ENCODE measurements at places on chromosomes 2 and 18. TPM values are rescaled to one million over a fixed set of nuclear protein-coding genes. Genes with fewer than 3 reads are reported as not detected.
A peak's percentile ranks its signal among the peaks of the same experiment; 100 is the strongest.

ZNF142 gene
- 7.0 TPM for total RNA-seq

SERPINB11 gene
- total RNA-seq: not detected

TFCP2L1 gene
- under 0.01 TPM for total RNA-seq

INPP1 gene
- 7.2 TPM for total RNA-seq

CMPK2 gene
- total RNA-seq: 3.2 TPM

ALPI gene
- total RNA-seq: not detected

DNA sequence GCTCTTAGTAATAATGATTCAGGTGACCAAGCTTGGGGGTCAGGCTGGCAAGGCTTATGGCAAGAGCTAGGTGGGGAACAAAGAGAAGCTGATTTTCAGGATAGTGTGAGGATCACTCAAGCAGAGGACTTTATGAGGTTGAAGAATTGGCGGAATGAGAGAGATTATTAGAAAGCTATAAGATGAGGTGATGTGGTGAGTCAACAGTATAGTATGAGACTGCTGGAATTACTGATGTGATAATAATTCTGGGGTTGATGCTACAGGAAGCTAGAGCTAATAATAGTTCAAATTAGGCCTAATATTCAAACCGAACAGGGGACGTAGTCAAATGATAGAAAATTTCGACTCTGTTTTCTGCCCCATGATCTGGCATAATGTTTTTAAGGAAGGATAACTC lies 2115.3 kb upstream of the PIK3C3 start:
- no peak for DNase-seq

DNA sequence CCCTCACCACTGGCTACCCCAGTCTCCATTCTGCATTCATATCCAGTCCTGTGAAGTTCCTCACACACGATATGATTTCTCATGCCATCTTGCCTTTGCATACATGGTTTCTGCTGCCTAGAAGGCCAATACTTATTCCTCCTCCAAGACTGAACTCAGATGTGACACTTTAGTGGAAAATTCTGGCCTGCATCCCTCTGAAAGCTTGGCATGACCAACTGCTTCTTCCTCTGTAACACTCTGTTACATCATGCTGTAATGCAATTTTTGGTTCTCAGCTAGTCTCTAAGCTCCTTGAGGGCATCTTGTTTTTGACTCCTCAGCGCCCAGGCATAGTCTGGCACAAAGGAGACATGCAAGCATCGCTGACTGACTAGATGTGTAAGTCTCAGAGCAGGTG lies 12.6 kb downstream of the FAM161A start:
- no peak for DNase-seq

- no peak for DNase-seq
Observed at GRCh38 chr2:101617796-101618195, 79.7 kb upstream of the MAP4K4 start.

DNA sequence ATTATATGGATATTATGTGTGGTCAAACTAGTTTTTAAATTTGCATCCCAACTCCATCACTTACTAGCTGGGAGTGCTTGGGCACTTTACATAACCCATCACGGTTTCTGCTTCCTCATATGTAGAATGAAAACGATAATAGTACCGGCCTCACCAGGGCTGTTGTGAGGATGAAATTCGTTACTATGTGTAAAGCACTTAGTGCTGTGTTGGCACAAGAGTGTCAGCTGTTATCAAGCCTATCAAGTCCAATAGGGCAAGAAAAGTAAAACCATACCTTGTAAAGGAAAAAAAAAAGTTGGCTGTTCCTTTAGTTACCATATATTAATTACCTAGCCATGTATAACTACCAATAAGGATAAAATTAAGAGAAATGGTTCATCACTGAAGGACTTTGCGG lies 65.4 kb downstream of the TET3 start:
- no peak for DNase-seq

DNA sequence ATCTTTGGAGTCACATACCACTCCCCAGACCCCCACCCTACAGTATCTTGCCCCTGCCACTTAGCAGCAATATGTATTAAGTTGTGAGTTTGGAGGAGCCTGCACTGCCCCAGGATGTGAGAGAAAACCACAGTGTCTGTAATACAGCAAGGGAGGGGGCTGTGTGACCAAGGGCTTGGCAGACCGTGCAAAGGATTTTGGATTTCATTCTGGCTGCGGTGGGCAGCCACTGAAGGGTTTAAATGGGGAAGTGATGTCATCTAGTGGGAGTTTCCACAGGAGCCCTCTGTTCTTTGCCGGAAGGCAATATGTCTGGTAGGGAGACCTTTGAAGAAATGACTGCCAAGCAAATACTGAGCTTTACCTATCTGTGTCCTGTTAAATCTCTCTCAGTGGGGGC lies 202.4 kb downstream of the FHOD3 start:
- DNase-seq: no peak

- DNase-seq: no peak
Observed at GRCh38 chr18:50356036-50356945, 18.6 kb upstream of the SKA1 start.

GRCh38 chr2:148887350-148888002 lies 12.4 kb downstream of the KIF5C start:
- peak; percentile 20 for DNase-seq

GRCh38 chr2:70574618-70575017 lies 21.0 kb upstream of the TGFA start:
- no peak for DNase-seq

- DNase-seq: peak; percentile 74
Observed at GRCh38 chr18:60549338-60549960, 176.9 kb upstream of the MC4R start.

- DNase-seq: no peak
Observed at GRCh38 chr18:53665701-53666100, 558.8 kb downstream of the MBD2 start.

GRCh38 chr2:98637401-98638147 lies 29.2 kb downstream of the UNC50 start:
- no peak for DNase-seq

DNA sequence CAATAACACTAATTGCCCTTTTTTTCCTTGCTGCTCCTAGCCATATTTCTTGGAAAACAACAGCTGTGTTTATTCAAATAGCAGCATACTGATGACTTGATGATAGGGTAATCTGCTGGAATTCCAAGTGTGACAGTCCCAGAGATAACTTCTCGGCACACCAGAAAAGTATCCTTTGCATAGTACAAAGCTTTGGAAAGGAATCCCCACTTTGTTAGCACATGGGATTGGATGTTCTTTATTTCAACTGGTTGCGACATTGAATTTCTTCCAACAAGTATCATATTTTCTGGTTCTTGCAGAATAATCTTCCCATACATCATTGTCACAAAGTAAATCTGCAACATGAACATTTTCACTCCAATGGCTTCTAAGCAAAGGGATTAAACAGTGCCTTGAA lies 445.8 kb upstream of the ACVR2A start:
- DNase-seq: peak; percentile 41

- no peak for DNase-seq
Observed at GRCh38 chr2:52877703-52878102, 889.9 kb upstream of the CHAC2 start.

DNA sequence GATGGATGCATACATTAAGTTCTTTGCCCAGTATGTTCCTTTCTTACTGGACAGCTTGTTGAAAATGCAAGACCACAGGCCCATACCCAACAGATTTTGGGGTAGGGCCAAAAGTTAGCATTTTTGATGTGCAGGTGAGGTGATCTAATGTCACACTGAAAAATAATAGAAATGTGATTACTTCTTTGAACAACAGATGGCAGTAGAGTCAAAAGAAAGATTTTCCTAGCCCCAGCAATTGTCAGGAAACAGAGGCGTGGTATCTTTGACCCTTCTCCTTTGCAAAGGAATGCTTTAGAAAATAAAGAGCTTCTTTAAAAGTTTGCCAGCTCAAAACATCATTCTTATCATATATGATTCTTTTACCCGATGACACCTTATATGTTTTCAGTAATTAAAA lies 343.6 kb upstream of the SYT4 start:
- peak; percentile 63 for DNase-seq

DNA sequence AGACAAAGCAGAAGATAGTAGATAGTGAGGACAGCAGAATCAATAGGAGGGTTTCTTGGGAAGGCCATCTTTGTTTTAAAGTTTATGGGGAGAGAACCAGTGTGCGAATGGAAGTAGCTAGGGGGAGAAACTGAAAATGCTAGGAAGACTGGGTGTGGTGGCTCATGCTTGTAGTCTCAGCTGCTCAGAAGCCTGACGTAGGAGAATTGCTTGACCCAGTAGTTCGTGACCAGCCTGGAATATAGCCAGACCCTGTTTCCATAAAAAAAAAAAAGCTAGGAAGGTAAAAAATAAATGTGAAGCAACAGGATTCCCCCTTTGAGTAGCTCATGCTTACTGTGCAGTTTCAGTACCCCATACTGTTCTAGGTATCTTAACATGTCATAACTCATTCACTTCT lies 19.2 kb upstream of the DRC1 start:
- peak; percentile 58 for DNase-seq

- DNase-seq: no peak
Observed at GRCh38 chr2:188518381-188518780, 226.7 kb downstream of the GULP1 start.

Data from muscle of leg (tissue), 16 donors.